ENCODE measurements at places on chromosomes 13 and 19.
A peak's percentile ranks its signal among the peaks of the same experiment; 100 is the strongest.

GRCh38 chr19:53504885-53505284 lies 33.1 kb upstream of the ZNF331 start:
- DNase-seq, result peak; percentile 96

GRCh38 chr13:104920091-104920490 lies 1615.4 kb downstream of the EFNB2 start:
- DNase-seq, result no peak

DNA sequence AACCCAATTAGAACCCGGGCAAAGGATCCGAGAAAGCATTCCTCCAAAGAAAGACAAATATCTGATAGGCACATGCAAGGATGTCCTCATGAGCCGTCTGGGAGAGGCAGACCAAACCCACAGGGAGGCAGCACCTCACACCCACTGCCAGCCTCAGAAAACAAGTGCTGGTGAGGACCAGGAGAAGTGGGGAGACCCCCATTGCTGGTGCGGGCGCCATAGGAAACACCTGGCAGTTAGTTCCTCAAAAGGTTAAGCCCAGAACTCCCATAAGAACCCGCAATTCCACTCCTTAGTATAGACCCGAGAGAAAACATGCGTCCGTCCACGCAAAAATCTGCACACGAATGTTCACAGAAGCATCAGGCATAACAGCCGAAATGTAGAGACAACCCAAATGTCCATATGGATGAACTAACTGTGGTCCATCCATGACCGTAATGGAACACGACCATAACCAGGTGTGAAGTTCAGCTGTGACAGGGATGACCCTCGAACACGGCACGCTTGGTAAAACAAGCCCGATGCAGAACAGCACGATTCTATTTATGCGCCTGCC lies 7.9 kb downstream of the ZNF787 start:
- DNase-seq, result no peak

GRCh38 chr19:54380897-54381296 lies 16.2 kb upstream of the LAIR1 start:
- DNase-seq, result no peak

GRCh38 chr13:36211567-36211966 lies 2.8 kb downstream of the SOHLH2 start:
- DNase-seq, result no peak

DNA sequence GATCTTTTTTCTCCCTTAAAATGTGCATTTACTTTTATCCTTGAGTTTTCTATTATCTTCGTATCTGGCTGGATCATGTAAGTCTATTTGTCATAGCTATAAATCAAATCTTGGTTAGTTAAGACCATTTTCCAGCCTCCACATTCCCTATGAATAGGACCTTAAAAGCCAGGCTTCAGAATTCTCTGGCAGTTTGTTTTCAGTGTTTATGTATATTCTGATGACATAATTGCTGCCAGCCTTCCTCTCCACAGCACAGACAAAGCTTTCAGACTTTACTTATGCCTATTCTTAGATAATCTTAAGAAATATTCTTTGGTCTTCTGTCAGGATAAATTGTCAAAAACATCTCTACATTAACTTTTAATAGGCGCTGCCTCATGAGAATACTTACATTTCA lies 870.8 kb upstream of the SPRY2 start:
- no peak for DNase-seq

- DNase-seq, result no peak
Observed at GRCh38 chr19:18491995-18492953, 29.6 kb downstream of the ELL start.

DNA sequence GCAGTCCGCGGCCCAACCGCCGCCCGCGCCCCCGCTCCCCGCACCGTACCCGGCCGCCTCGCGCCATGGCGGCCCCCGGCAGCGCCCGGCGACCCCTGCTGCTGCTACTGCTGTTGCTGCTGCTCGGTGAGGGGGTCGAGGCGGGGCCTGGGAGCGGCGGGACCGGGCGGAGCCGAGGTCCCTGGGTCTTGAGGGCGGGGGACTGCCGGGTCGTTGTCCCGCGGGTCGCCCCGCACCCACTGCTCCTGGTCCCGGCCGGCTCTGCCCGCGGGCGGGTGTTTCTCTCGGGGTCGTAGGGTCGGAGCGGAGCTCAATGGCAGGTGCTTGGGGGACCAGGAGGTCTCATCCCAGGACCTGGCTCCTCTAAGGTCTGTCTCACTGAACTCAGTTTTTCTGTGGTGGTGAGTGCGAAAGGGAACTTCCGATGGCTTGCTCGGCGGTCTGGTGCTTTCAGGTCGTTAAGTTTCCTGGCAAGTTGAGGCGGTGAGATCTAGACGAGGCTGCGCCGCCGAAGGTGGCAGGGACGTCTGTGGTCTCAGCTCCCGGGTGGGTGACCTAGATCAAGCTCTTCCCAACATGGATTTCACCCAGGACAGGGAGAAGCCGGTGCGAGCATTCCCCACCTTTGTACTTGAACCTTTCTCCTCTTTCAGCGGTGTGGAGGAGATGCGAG lies 467 bp downstream of the LAMP1 start:
- no peak for DNase-seq

DNA sequence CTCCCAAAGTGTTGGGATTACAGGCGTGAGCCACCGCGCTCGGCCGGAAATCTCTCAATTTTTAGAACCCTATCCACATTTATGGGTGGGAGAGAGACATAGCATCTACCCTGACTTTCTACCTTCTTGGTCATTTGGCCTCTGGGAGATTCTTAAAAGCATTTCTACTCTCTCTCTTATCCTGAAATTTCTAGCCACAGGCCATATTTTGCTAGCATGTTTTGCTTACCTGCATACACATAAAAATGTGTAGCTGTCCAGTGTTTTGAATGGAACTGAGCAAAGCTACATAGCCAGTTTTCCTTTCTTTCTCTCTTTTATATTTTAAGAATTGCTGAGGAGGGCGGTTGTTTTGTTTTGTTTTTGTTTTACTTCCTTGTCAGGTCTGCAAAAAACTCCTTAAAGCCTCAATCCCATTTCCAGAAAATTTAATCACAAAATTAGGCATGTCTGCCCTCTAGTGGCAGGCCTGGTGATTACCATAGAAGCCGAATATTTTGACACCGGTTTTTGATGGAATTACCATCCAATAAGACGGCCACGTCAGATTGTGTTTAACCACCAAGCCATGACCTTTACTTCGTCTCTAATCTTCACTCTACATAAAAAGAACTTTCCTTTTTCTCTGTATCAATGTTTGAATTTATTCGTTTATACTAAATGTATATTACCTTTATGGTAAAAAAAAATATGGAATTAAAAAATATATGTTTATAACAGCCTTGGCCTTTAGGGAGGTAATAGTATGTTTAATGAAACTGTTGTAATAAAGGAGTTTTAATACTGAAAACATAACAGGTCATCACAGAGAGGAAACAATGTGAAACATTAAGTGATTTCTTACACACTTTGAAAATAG lies 34.4 kb upstream of the OXGR1 start:
- no peak for DNase-seq

DNA sequence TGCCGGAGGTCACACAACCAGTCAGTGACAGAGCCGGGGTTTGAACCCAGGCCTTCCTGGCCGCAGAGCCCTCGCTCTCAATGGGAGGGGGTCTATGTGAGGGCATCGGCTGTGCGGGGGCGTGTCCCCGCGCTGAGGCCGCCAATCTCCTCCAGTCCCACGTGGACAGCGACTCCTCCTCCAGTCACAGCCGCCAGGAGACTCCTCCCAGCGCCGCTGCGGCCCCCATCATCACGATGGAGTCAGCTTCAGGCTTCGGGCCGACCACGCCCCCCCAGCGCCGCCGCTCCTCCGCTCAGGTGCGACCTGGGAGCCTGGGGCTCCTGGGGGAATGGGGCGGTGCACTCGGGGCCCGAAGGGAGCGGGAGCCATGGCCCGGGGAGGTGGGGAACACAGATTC lies 6.0 kb downstream of the SPRED3 start:
- DNase-seq, result no peak

DNA sequence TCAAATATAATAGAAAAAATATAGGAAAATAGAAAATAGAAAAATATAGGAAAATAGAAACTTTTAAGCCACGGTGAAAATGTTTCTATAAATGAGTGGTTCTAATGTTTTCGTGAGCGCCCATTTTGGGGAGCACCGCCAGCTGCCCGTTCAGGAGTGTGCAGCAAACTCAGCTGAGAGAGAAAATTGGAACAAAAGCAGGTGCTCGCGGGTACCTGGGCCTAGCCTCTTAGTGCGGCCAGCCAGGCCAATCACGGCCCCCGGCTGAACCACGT lies 204 bp upstream of the PDX1 start:
- DNase-seq, result no peak

GRCh38 chr19:48603850-48604249 lies 2.7 kb upstream of the SPACA4 start:
- no peak for DNase-seq

- DNase-seq, result no peak
Observed at GRCh38 chr13:102399791-102400674, 1.8 kb downstream of the FGF14 start.

DNA sequence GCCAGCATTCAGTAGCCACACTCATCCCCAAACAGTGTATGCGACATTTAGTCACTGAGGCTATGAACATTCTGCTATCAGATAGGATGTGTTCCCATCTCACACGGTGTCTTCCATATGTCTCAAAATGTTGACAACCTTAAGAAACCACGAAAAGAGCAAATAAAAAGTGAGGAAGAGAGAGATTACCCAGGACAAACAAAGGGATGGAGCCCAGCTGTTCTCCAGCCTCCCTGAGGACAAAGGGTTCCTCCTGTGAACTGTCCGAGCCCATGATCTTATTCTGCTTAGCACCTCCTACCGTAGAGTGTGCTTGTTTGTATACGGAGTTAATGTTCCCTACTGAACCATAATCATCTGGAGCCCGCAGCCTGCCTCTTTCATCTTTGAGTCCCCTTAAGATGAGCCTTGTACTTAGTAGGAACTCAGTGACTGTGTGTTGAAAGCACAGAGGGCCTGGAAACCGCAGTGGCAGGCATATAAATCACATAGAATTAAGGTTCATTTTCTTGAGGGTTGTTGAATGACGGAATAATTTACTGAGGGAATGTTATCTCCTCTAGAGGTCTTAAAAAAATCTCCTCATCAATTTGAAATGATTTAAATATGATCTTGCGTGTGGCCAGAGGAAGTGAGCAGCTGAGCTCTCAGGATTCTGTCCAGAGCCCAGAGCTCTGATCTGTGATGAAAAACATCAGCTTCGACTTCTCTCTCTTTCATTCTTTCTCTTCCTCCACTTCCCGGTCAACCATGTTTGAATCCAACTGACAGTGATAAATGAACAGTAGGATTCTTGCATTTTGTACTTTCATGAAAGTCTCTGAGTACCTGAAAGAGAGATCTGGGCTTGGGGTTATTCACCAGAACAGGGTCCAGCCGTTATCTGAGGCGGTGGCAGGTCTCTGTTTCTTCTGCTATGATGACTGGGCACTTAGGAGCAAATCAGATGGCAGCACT lies 200.5 kb downstream of the KLF5 start:
- DNase-seq, result no peak

DNA sequence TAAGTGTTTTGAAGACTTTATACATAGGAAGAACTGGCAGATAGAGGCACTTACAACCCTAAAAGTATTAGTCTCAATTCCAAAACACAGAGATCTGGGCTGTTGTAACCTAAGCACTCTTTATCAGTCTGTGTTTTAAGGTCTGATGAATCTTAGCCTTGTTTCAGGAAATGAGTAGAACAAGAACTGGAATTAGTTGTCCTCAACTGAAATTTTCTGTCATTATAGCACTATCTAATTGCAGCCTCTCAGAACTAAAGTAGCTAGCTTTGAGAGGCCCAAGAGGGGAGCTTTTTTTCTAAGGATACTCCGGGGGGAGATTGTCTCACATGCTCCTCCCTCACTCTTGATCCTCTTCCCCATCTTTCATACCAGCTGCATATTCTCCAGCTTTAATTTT lies 13.1 kb downstream of the HNRNPM start:
- DNase-seq, result no peak

DNA sequence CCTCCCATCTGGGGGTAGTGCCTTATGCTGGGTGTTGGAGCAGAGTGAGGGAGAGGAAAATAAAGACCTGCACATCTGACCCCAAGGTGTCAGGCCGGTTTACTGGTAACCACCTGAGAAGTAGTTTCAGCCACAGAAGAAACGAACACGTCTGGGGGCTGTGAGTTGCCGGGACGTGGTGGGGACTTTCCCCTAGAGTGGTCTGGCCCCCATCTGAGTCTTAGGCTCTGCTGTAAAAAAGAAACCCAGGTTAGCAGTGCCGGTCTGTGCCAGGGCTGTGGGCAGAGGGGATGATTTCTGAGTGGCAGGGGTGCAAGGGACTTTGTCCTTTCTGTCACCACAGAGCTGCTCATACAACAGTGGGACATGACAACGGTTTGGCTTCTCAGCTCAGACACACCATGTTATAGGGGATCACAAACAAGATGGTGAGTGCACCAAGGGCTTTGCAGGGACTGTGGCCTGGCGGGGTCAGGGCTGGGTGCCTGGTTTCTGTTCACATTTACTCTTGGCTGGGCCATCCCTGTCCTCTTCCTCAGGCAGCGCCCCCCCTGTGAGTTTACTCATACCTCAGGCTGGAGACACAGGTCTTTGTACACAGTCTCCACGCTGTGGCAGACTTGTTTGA lies 9.0 kb downstream of the GCDH start:
- DNase-seq, result no peak

DNA sequence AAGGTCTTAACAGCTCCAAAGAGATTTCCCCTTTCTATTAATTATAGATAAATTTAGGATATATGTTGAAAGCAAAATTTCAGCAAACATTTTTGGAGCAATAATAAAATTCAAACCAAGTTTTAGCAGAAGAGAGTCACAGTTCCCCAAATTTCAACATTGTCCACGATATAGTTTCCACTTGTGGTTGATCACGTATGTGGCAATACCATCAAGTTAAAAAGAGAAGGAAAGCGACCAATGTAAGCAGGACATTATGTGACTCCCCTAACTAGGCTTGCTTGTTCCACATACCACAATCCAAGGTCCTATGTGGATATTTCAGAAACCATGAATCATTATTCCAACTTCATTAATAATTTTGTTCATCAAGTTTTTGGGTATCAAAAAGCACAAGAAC lies 52.8 kb downstream of the ELF1 start:
- no peak for DNase-seq

GRCh38 chr19:10543420-10544241 lies at the start of gene ATG4D:
Gene ATG4D, plus strand, starts transcription at chr19:10543904. Its CDS starts 187 bp downstream, at chr19:10544091.
- DNase-seq, result no peak

GRCh38 chr19:4391306-4391693 lies 9.0 kb downstream of the SH3GL1 start:
- DNase-seq, result no peak

- DNase-seq, result no peak
Observed at GRCh38 chr13:67725999-67726398, 495.9 kb upstream of the PCDH9 start.

- DNase-seq, result no peak
Observed at GRCh38 chr13:32255724-32256109, 59.4 kb downstream of the ZAR1L start.

Data from vagina (tissue), 2 donors.